Activated naive CD4-positive, alpha-beta T cell treated with Interleukin-2 at 50 U/mL for 16 hours (primary cell): ENCODE measurements at places on chromosomes 11 and 22.

DNA sequence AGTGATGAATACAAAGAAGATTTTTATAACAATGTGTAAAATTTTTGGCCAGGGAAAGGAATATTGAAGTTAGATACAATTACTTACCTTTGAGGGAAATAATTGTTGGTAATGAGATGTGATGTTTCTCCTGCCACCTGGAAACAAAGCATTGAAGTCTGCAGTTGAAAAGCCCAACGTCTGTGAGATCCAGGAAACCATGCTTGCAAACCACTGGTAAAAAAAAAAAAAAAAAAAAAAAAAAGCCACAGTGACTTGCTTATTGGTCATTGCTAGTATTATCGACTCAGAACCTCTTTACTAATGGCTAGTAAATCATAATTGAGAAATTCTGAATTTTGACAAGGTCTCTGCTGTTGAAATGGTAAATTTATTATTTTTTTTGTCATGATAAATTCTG is 5.3 kb downstream of the BIRC3 start:
- no peak for DNase-seq

DNA sequence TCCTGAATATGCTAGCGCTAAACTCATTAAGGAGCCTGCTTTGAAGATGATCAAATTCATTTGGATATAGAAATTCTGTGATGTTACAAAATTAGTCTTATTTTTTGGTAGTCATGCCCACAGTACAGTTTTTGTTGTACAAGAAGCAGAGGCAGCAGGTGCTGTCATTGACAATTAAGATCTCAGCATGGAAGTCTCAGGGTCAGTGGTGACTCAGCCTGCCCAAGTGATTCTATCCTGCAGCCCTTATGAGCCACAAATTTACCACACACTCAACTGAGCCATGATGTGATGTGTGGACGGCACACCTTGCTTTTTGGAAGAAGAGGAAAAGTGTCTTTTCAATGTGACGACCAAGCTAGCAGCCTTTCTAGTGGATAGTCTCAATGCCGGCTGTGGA is 153.6 kb upstream of the SORL1-AS1 start:
- DNase-seq, result no peak

DNA sequence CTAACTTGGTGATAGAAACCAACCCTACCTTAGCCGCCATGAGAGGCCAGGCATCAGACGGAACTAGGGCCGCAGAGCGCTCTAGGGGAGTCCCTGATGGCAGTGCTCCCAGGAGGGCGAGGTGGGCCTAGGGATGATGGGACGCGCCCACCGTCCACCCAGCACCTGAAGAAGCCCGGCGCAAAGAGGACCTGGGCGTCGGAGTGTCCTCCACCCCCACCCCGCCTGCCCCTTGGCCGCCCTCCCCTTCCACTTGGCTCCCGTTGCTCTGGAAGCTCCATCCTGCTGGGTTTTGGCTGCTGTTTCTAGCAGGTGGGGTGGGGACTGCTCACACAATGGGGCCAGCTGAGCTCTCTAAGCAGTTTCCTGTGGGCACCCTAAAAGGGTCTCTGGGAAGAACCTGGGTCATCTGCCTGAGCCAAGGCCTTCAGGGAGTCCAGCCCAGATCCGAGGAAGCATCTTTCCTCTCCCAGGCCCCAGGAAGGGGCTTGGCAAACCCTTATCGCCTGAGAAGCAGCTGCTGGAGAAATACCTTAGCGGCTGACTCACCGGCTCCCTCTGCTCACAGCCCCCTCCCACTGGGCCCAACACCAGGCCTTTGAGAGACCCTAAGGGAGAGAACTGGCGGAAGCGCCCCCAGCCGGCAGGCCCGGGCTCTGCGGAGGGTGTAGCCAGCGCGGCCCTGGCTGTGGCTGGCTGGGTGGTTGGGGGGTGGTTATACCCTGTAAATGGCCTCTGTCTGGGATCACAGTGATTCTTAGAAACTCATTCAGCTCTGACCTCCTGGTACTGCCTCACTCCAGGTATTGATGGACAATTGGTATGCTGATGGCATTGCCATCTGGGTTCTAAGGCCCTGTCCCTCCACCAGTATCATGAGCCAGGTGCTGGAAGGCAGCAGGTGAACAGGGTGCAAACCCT is 19.3 kb downstream of the CREB3L1 start:
- no peak for DNase-seq

- no peak for DNase-seq
These were observed 23.3 kb upstream of the CCDC34 start for GRCh38 chr11:27386181-27386845.

GRCh38 chr22:19766511-19767426 is 6.2 kb downstream of the TBX1 start:
- DNase-seq, result peak; percentile 46

- no peak for DNase-seq
These were observed 78.8 kb upstream of the RCN1 start for GRCh38 chr11:32012049-32012448.

DNA sequence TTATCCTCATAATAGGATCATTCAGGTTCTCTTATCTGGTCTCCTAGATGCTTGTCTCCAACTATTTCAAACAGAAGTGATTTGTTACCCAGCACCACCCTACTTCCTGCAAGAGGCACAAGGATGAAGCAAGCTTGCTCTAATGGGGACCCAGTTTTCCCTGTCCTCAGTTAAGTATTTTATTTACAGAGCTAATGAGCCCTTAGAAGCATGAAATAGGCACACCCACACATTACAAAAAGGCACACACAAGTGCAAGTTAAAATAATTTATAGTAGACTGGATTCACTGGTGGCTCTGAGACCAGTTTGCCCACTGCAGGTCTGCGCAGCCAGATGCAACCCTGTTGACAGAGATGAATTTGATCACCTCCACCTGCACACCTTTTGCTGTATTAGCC is 167.5 kb downstream of the KIRREL3 start:
- DNase-seq, result no peak

GRCh38 chr11:119785131-119785530 is 56.1 kb upstream of the NECTIN1 start:
- DNase-seq, result no peak

- DNase-seq, result no peak
These were observed 33.6 kb upstream of the FIBIN start for GRCh38 chr11:26960281-26960680.

- no peak for DNase-seq
These were observed 29.2 kb downstream of the C11orf24 start for GRCh38 chr11:68242616-68243015.

DNA sequence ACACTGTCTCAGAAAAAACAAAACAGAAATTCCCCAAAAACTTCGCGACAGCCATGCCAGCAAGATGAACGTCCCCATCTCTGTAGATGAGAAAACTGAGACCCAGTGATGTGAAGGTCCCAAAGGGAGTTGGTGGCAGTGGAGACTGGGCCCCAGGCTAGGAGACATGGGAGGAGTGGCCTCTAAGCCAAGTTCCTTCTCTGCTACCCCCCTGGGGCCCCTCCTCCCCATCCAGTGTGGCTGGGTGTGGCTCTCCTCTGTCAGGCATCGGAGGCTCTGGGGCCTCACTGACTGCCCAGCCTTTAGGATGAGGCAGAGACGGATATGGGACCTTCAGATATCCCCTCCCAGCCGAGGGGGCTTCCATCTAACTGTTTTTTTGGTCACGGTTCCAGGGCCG is 9.8 kb downstream of the RELT start:
- no peak for DNase-seq

GRCh38 chr22:42062506-42063170 is 8.0 kb downstream of the NAGA start:
- DNase-seq, result no peak

- peak; percentile 35 for DNase-seq
These were observed 802 bp downstream of the ATG2A start for GRCh38 chr11:64916040-64916774.

DNA sequence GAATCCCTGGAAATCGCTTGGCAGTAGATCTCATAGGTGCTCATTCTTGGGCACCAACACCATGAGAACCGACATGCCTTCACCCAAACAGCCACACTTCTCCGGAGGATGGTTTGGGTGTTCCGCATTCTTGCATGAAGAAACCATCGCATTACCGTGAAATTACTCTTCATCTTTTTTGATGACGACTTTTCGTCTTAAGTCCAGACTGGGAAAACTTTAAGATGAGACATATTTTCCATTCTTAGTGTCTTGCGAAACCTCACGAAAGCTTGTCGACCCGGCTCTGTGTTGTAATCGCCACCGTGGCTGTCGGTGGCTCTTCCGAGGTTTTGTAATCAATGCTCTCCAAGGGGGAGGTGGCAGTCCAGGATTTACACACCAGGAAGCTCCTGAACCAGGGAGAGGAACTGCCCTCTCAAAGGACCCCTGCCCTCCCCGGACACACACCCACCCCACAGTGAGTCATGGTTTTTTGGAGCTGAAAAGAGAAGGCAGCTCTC is 1.7 kb downstream of the TOM1 start:
- no peak for DNase-seq

DNA sequence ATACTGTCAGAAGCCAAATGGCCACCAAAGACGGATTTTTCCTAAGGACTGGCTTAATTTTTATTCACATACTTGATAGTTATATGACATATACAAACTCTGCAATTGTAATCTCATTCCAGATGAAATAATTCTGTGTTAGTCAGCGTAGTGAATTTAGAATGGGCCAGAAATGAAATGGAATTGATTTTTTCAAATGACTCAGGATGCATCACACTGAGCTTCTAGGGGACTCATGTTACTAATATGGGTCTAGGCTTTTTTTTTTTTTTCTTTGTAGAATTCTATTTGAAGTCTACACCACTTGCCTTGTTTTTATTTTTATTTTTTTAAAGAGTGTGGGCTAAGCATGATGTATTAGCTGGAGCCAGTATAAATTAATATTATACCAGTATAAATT is 62.7 kb downstream of the SPECC1L start:
- DNase-seq, result no peak

DNA sequence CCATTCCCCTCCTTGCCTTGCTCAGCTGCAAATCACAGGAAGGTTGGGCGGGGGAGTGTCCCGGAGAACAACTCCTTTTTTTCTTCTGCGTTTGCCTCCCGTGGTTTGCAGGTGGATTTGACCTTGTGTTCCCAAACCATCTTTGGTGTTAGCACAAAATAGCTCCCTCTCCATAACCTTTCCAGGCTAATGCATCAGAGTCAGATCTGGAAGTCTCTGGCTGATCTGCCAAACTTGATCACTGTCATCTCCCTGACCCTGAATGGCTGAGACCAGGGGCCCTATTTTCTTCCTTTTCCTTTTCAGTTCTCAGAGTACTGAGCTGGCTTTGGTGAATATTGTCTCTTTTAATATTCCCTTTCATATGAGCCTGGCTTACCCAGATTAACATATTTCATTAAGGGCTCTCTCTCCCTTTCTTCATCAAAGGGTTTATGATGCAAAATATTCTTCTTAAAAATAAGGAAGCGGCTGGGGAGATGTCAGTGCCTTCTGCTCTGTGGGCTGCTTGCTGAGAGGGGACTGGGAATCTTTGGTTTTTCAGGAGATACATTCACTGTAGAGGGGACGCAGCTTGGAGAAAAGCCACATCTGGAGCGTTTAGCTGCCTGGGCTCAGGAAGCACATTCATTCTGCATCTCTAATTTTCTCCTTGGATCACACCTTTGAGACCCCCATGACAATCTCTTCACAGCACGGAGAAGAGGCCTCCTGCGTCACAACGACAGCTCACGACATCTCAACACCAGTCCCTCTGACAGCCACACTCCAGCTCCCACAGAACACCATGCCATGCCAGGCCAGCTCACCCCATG is 148.3 kb downstream of the CEP164 start:
- no peak for DNase-seq

GRCh38 chr11:75369560-75370255 is 18.2 kb upstream of the ARRB1 start:
- no peak for DNase-seq

- no peak for DNase-seq
These were observed 7.7 kb downstream of the IL2RB start for GRCh38 chr22:37141971-37142370.

- DNase-seq, result no peak
These were observed 59.5 kb downstream of the LINC01488 start for GRCh38 chr11:69541001-69541285.

DNA sequence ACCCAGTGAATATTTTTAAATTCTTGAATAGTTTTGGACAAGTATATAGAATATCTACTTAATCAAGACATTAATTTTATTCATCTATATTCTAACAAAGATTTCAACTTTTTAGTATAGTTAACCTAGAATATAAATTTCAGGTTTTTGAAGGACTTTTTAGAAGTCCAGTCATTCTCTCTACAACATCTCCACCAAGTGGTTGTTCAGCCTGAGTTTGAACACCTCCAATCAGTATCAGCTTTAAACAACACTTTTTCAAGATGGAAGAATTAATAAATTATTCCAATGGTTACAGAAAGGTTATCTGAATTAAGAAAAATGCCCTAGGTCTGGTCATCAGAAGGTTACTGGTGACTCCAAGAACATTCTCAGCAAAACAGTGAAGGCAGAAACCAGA is 31.8 kb downstream of the EIF3M start:
- DNase-seq, result no peak

DNA sequence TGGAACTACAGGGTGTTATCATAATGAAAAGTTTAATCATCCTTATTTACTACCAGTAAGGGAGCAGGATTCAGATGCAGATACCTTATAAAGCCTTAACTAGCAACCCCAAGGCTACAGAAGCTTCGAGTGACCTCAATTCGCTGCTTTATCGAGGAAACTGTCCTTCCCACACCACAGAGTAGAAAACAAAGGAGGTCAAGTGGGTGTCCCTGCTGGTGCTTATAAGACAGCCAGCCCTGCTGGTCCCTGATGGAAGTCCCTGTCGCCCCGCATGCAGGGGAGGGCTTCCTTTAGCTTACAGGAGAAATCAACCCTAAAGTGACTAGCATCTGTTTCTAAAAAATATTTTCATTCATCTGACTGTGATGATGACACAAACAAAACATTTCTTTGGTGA is 7.3 kb downstream of the MN1 start:
- no peak for DNase-seq

DNA sequence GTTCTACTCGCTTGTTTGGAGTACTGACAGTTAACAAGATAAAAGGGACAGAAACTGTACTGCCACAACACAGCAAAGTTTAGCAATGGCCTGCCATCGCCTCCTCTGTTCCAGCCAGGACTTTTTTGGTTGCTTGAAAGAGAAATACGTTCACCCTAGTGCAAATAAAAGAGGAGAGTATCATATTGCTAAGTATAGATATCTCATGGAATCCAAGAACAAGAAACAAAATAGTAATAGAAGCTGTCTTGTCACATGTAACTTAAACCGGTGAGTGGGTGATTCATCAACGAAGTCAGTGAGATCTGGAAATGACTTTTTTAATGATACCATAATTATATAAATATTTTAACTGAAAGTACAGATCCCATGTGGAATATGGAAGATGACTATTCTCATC is 35.4 kb downstream of the SLC1A2 start:
- no peak for DNase-seq
